Stimulated activated CD4-positive, alpha-beta T cell treated with anti-CD3 and anti-CD28 coated beads, TNF-alpha, amount 100 ng/mL, for 24 hours (primary cell): ENCODE measurements at places on chromosomes 7 and 10.
A peak's percentile ranks its signal among the peaks of the same experiment; 100 is the strongest.

GRCh38 chr10:113007343-113007771, 57.3 kb downstream of the TCF7L2 start:
- peak; percentile 9 for DNase-seq

DNA sequence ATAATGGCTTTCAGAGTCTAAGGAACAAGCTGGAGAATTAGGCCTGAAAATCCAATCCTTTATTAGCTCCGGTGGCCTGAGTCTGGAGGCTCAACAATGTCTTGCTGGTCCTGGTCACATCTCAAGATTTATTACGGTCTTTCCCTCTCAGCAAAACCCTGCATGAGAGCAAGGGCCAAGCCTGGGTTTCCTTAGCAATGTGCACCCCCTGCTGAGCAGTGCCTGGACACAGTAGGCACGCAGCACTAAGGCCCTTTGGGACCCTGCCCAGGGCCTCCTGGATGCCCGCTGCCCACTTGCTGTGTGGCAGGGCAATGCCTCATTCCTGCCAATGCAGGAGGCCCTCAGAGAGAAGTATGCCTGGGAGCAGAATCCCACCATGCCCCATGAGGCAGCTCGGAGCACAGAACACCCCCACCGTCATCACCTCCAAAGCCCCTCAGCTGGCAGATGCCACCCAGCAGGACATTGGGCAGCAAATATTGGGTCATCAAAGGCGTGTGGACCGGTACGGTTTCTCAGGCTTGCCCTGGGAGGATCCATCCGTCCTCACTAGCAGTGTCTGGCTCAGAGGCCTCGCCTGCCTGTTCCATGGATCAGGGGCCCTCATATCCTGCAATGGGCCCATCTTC, 156.4 kb downstream of the OAT start:
- DNase-seq: no peak

DNA sequence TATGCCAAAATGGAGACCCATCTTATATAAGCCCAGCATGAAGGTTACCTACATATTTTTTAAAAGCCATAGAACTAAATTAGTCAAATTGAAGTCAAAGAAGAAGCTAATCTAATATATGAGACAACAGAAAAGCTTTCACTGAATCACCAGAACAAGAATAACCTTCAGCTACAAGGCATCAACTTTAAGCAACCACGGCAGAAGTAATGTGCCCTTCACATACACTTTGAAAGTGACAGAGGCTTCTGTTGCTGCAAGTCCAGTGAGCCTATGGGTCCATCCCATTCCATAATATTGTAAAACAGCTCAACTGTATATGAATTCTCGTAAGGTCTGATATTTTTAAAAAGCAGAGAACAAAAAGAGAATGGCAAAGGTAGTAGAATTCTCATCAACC, 36.5 kb downstream of the CTNNA3 start:
- DNase-seq: no peak

DNA sequence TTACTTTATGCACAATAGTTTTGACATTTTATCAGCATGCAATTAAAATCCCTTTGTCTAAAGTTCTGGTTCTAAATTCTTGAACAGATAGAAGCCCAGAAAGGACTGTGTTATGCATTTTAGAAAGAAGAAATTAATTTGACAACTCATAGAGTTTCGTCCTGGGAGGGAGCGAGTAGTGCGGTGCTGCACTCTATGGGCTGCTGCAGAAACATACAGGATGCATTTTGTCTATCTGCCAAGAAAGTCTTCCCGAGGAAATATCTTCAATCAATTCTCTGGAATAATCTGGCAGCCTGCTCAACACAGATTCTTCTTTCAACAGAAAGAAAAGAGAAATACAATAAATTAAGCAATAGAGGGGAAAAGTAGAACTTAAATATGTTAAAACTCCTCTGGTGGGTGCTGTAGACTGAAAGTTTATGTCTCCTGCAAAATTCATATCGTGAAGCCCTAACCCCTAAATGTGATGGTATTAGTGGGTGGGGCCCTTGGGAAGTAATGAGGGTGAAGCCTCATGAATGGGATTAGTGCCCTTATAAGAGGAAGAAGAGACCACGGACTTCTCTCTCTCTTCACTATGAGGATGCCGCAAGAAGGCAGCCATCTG, 39.0 kb upstream of the IFRD1 start:
- DNase-seq: no peak

DNA sequence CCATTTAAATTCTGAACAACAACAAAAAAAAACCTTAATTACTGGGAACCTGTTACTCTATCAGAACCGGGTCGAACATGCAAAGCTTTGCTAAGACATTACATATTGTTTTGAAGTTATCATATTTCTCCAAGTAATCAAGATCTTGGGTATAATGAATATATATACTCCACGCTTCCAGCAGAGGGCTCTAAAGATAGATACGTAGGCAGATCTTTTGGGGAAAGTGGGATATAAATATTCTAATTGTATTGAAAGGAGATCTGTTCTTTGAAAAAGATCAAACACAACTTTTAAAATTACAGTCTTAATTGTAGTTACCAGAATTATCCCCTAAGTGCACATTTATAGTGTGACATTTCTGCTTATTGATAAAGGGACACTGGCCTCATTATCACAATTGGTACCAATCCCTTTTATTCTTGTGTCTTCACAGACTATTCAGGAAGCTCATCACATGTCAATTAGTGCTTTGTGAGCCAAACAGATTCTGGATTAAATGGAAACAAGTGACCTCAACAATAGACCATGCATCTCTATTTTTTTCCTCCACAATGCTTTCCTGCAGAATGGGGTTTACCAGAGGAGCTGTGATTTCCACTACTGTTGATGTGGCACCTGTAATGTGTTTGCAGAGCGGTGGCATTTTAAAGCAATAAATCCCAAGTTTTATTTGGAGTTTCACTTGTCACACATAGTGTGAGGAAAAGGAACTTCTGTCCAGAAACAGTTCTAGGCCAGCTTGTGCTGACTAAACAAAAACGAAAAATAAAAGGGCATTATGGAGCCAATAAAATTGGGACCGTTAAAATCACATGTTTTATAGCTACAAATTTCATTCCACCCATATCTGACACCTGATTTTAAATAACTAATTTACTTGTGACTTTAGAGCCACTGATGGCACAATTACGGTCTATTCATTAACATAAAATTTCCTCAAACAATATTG, 122.4 kb downstream of the CTTNBP2 start:
- DNase-seq: no peak

DNA sequence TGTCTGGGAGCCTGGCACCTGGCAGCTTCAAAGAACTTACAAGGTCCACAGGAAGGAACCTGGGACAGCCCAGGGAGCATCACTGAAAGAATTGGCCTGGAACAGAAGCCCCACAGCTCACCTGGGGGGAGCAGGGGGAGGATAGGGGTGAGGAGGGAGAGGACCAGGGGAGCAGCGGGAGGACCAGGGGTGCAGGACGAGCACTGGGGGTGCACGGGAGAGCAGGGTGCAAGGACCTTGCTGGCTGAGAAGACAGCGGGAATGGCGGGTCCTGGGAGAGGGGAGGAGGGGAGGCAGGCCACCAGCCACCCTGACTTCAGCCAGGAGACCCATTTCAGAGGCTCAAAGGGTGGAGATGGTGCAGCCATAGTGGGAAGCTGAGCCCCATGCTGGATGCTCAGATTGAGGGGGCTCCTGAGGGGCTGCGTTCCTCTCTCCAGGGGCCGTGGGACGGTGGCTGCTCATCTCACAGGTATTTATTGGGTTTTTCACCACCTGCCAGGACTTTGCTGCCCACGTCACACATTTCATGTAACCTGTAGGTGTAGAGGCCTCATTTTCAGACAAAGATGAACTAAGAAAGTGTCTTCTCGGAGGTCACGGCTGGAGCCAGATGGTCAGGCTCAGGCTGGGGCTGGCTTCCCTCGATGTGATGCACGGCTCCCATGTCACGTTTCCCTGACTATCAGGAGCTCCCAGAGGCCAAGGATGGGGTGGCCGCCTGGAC, 110.1 kb downstream of the WDR37 start:
- no peak for DNase-seq

DNA sequence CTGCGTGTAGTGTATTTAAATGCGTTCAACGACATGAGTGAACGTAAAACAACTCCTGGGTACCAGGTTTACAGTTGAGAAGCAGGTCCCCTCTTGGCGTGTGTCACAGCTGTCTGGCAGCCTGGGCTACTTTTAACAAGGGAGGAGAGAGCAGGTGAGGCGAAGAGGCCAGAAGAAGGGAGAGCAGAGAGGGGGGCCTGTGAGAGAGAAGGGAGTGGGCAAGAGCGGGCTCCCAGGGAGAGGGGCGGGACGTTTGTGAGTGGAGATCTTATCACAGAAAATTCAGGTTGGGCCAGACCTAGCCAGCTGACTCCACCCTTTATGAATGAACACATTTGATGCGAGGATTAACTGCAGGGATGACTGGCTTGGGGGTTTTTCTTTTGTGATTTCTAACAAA, 154.0 kb downstream of the CAMK1D start:
- no peak for DNase-seq

DNA sequence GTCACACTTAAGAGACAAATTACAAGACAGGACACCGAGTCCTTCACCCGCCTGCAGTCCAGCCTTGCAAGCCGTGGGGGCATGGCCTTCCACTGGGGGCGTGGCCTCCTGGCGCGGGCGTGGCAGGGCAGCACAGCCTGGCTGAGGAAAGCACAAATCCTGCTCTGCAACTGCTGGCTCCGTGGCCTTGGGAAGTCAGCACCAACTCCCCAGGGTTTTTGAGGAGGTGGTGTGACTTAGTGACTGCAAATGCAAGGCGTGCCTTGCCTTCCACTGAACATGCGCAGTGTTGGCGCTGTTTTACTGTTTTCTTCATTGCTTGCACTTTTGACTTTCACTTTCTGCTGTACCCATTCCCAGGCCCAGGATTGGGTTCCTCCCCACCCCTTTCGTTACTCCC, 12.9 kb upstream of the BMS1 start:
- DNase-seq: no peak

GRCh38 chr7:32169228-32169627, 99.0 kb upstream of the PDE1C start:
- DNase-seq: no peak

DNA sequence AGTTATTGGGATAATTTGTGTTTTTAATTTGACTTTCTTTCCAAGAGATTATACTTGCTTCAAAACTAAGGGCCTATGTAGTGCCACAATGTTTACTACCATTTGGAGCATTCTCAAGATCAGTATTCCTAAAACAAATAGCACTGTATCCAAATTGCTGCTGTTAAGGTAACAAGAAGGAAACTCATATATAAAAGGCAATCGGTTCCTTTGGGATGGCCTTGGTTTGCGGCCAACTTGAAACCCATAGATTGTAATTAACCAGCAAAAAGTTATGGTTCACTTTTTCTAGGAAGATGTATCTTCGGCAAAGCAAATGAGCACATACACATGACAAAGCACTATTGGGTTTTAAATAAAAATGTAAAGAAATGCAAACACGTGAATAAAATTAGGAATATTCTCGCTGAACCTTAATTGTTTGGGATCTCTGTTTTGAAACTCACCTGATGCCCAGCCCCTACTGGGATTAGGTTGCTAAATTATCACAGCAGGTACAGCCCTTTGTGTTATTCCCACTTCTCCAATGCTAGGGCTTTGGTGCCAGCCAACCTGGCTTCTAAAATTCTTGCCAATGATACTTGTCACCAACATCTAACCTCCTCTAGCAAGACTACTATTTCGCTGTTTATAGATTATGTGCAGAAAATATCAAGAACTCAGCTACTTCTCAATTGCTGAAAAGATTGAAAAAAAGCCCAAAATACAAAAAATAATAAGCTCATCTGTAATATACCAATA, 16.0 kb downstream of the CDNF start:
- DNase-seq: no peak

GRCh38 chr7:122438006-122438405, 133.5 kb upstream of the FEZF1 start:
- no peak for DNase-seq

- no peak for DNase-seq
Observed at GRCh38 chr10:84659497-84660439, 331.4 kb downstream of the CCSER2 start.

- no peak for DNase-seq
Observed at GRCh38 chr10:118339111-118339510, 3.0 kb downstream of the FAM204A start.

DNA sequence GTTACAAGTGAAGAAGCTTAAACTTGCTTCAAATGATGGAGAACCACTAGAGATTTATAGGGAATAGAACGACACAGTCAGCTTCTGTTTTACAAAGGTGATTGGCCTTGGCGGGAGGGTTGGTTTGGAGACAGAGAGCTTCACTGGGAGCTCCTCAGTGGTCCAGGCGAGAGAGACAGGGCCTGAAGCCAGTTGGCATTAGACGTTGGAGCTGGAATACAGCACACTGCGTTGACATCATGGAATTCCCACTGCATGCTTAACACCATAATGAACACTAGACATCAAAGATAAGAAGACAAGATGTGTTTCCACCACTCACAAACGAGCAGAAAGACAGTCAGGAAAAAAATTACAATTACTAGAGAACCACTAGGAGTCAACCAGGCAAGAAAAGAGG, 67.8 kb downstream of the TBXAS1 start:
- no peak for DNase-seq

- no peak for DNase-seq
Observed at GRCh38 chr10:110827875-110828274, 43.9 kb upstream of the PDCD4 start.

DNA sequence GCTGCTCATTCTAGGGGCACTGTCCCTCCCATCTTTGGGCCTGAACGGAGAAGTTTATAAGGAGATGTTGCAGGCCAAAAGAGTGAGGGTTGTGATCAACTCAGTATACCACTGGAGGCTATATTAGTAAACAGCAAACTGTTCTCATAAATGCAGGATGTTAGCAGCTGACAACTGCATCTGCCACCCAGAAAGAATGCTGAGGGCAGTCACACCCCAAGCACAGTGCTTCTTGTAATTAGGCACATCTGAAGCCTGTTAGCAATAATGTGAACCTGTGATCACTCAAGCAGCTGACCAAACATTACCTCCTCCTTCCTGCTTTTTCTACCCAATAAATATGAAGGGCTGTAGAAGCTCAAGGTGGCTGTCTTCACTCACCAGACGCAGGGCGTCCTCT, 38.4 kb upstream of the ZNF138 start:
- no peak for DNase-seq

DNA sequence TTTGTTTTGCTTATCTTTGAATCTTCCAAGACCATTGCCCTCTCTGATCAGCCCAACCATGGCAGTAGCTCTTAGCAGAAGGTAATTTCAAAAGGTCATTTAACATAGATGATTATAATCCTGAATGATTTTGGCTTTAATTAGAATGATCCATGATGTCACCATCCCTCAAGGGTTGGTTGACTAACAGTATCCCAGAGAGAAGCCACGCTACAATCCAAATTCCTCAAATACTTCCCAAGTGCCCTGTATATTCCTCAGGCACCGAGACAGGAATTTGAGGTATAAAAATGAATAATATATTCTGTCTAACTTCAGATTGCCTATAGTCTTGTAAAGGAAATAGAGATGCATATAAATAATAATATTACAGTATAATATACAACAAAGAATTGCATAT, 42.1 kb upstream of the TMEM196 start:
- no peak for DNase-seq

DNA sequence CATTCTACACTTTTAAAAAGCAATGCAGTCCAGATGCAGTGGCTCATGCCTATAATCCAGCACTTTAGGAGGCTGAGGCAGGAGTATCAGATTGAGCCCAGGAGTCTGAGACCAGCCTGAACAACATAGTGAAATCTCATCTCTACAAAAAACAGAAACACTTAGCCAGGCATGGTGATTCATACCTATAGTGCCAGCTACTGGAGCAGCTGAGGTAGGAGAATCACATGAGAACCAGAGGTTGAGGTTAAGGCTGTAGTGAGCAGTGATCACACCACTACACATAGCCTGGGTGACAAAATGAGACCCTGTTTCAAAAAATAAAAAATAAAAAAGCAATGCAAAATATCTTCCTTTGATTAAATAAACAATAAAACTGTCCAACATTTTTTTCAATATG, 205.2 kb downstream of the GRM8 start:
- no peak for DNase-seq

- no peak for DNase-seq
Observed at GRCh38 chr10:110647136-110647430, 2.9 kb downstream of the RBM20 start.
